Left renal cortex interstitium (tissue), 4 donors: ENCODE measurements at places on chromosomes 7 and 10.

- no peak for DNase-seq
Measured at GRCh38 chr7:96059075-96059474, 262.8 kb downstream of the SLC25A13 start.

DNA sequence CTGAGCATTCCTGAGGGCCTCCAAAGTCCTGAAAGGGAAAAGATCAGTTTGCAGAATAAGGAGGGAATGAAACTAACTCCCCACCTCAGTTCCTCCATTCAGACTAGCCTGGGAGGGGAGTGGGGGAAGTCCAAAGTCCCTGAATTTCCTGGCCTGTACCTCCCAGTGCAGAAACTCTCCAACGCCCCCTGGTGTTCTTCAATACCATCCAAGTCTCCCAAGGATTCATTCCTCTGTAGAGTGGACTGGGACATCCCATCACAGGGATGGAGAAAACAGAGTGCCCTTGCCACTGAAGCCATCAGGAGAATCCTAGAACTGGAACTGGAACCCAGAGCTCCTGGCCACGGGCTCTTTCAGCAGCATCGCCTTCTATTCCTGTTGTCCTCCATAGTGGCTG, 1.6 kb upstream of the COL13A1 start:
- DNase-seq, result no peak

DNA sequence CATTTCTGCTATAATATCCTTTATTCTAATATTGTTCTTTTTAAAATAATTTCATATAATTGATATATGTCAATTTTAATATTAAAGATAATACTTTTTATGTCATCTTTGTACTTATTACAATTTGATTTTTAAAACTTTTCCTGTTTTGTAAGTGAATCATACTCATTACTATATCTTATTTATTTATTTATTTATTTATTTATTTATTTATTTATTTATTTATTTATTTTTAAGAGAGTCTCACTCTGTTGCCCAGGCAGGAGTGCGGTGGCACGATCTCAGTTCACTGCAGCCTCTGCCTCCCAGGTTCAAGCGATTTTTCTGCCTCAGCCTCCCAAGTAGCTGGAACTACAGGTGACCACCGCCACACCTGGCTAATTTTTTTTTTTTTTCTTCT, 215.3 kb downstream of the SUGCT start:
- no peak for DNase-seq

GRCh38 chr10:51748959-51749358, 49.6 kb upstream of the CSTF2T start:
- no peak for DNase-seq

GRCh38 chr7:39407137-39407536, 159.1 kb upstream of the YAE1 start:
- DNase-seq, result no peak

DNA sequence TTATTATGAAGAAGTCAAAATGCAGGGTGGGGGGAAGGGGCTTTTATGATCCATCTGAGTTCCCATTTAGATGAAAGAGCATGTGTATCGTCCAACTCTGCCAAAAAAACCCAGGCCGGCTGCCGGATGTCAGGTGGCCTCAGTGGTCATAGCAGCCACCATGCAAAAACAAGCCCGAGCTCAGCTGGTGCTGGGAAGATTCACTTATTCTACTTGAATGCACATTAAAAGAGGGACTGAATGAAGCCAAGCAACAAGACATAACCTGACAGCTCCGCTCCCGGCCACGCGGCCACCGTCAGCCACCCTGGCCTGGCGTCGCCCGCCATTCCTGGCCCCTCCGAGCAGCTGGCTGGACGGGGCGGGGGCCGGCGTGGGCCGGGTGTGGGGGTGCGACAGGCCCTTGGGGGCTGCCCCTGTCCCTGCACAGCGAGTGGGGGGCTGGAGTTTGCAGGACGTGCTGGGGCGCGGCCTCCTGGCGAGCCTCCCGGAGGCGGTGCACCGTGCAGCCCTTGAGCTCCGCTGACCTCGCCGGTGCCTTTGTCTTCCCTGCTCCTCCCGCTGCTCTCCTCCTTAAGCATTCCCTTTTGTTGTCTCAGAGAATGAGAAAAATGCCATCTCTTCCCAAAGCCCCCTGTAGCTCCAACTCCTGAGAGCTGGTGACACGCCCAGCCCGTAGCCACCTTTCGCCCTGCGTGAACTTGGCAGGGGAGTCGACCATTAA, 67.8 kb downstream of the EBF3 start:
- no peak for DNase-seq
